Bronchial epithelial cell (primary cell): ENCODE measurements at places on chromosomes 6 and 20. TPM values are rescaled to one million over a fixed set of nuclear protein-coding genes. Genes with fewer than 3 reads are reported as not detected.

GRCh38 chr20:49136817-49137571, 51.1 kb downstream of the STAU1 start:
- DNase-seq, result no peak

- DNase-seq, result no peak
Measured at GRCh38 chr6:73375216-73375615, 5.5 kb upstream of the OOEP start.

GRCh38 chr6:130118236-130118635, 99.9 kb downstream of the L3MBTL3 start:
- no peak for DNase-seq

GRCh38 chr6:2940010-2940850, 31.1 kb downstream of the SERPINB6 start:
- DNase-seq, result no peak

- DNase-seq, result no peak
Measured at GRCh38 chr6:16358531-16359138, 120.2 kb downstream of the GMPR start.

The TSPO2 gene
- total RNA-seq, result not detected in 2 replicates

The TAAR5 gene
- not detected in 2 replicates for total RNA-seq

DNA sequence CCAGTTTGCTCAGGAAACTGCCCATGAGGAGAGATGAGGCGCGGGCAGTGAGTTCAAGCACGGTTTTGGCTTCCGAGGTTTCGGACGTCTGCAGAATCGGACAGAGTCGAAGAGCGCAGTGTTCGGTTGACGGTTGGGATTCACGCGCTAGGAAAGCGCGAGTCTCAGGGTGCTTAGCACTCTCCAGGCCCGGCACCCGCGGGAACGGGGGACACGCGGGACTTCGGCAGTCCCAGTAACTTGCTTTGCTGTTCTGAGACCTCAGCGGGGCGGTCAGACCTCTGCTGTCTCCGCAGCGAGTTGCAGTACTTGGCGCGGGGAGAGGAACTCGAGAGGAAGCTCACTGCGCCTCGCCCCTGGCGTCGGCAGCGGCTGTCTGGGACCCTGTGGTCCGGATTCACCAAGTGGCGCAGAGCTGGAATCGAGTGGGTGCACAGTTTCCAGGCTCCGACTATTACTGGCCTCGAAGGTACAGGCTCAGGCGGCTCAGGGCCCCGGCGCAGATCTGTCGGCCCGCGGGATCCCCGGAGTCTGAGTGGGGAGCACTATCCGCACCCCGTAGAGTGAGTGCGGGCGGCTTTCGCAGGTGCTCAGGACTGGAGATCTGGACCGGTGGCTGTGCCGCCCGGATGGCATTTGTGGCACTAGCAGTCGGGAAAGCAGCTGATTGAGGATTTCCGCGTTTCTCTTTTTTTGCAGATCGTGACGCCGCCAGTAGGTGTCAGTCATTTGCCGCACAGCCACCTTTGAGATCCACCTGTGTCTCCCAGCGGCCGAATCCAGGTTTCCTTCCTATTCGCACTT, at the start of gene POM121L2:
TSS of gene POM121L2 (minus strand) at position 128 of the 804 bp plus-strand sequence. CDS start at position 25, 103 bp downstream.
- DNase-seq, result peak; percentile 69

The LZTS3 gene
- 11.3 and 20.0 TPM in 2 replicates for total RNA-seq

DNA sequence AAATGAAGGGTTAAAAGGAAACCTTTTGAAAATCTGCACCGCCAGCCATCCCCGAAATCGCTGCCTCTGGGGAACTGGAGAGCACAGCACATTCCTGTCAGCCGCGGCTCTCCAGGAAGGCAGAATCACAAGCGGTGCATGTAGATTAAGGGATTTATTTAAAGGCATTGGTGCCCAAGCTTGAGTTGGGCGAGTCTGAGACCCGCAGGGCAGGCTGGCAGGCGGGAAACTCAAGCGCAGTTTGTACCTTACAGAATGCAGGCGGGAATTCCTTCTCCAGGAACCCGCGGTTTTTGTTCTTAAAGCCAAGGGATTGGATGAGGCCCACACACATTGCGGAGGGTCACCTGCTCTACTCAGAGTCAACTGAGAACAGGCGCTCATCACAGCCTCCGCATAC, 10.8 kb downstream of the GPR31 start:
- no peak for DNase-seq
